ENCODE measurements at places on chromosomes 2 and 18.

- H3K27ac ChIP-seq = no peak overlapping the region
- H3K36me3 ChIP-seq = no peaks in the 10 kb centered on the region
- H3K4me3 ChIP-seq = no peak overlapping the region
- H3K4me1 ChIP-seq = peaks cover 8% of the 10 kb centered on the region
- H3K27me3 ChIP-seq = peaks cover 32% of the 10 kb centered on the region
- DNase-seq = peak; percentile 17
Observed at GRCh38 chr2:234955091-234955591, 3.3 kb downstream of the SH3BP4 start.

DNA sequence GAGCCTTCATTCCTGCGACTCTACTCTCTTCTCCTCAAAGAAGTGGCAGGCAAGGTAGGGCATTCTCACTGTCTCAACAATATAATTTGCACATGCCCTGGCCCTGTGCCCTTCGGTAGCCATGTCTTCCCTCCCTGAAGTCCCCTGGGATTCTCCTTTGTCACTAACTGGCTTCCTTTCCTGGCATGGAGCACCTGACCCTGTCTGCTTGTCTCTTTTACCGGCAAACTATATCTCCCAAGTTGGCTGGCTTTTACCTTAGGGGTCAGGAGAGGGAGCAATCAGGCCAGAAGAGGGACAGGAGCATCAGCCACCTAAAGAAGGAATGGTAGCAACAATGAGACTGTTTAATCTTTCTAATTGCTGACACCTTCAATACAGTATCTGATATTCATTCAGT lies 51.9 kb upstream of the RMDN2 start:
- no peaks in the 10 kb centered on the region for H3K4me1 ChIP-seq
- no peak for DNase-seq
- H3K4me3 ChIP-seq = no peak overlapping the region
- no peaks in the 10 kb centered on the region for H3K36me3 ChIP-seq
- no peak overlapping the region for H3K27ac ChIP-seq

DNA sequence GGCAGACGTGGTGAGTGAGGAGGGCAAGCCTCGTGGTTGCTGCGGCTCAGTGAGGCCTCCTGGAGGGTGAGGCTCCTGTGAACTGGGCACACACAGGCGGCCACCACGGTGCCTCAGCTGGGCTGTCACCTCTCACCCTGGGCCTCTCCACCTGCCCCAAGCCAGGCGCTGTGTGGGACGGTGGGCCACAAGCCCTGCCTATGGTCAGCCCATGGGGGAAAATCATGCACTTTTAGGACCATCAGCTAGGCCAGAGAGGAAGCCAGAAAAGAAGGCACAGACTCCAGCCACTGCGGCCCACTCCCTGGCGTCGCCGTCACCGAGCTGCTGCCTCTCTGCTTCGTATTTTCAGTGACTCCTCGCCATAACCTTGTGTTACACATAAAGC lies 28.5 kb upstream of the HS6ST1 start:
- H3K27me3 ChIP-seq = no peaks in the 10 kb centered on the region
- no peak overlapping the region for H3K4me3 ChIP-seq
- no peak overlapping the region for H3K27ac ChIP-seq
- no peak for DNase-seq
- no peaks in the 10 kb centered on the region for H3K4me1 ChIP-seq

DNA sequence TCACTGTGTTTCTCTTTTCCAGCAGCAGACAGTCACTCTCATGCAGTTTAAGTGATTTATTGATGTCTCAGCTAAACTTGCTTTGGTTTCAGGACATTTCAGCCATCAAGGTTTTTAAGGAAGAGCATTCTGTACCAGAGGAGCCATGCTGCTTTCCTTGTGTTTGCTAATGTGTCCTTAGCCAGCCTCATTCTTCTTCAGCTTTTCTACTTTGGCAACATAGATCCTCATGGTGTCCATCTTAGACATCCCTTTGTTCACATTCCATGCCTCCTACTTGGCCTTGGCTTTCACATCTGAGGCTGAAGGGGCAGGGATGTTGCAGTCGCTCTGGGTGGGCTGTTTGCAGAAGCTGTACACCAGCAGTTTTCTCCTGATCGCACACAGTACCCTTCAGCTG lies 68.2 kb downstream of the OTX1 start:
- H3K4me3 ChIP-seq = no peak overlapping the region
- no peaks in the 10 kb centered on the region for H3K4me1 ChIP-seq
- H3K27ac ChIP-seq = no peak overlapping the region
- no peak for DNase-seq
- no peaks in the 10 kb centered on the region for H3K36me3 ChIP-seq

DNA sequence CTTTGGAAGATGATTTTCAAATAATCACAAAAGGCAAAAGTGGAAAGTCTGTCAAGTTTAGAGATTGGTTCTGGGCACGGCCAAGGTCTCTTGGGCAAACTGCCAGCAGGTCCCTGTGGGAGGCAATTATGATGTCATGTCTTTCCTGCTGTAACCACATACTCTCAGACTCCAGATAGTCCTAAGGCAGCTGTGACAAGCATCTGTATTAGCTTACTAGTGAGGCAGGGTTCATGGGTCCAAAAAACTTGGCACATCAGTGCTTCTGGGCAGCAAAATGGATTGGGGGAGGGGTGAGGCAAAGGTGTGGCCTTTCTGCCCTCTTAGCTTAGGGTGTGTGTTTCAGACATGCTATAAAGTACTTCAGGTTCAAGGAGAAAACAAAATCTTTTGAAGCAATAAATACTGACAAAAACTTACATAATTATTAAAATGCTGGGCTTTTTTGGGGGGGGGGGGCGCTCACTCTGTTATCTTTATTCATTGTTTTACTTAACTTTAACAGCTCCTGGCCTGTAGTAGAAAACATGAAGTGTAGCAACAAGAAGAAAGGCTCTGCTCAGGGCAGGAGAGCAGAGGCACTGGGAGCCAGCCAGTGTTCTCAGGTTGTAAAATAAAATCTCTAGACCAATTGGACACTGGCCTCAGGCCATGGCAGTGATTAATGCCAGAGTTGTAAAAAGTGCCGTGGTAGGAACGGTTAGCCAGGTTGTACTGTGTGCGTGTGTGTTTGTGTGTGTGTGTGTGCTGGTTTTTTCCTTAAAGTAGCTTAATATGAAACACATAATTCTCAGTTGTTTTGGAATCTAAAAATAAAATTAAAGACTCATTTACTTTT lies 14.3 kb upstream of the TANC1 start:
- H3K36me3 ChIP-seq = no peaks in the 10 kb centered on the region
- no peak for DNase-seq
- no peaks in the 10 kb centered on the region for H3K4me1 ChIP-seq
- H3K4me3 ChIP-seq = no peak overlapping the region
- H3K27me3 ChIP-seq = no peaks in the 10 kb centered on the region
